ENCODE measurements at places on chromosomes 1 and 21.
A peak's percentile ranks its signal among the peaks of the same experiment; 100 is the strongest.

GRCh38 chr1:183778568-183779433 is 26.1 kb upstream of the RGL1 start:
- DNase-seq = no peak

DNA sequence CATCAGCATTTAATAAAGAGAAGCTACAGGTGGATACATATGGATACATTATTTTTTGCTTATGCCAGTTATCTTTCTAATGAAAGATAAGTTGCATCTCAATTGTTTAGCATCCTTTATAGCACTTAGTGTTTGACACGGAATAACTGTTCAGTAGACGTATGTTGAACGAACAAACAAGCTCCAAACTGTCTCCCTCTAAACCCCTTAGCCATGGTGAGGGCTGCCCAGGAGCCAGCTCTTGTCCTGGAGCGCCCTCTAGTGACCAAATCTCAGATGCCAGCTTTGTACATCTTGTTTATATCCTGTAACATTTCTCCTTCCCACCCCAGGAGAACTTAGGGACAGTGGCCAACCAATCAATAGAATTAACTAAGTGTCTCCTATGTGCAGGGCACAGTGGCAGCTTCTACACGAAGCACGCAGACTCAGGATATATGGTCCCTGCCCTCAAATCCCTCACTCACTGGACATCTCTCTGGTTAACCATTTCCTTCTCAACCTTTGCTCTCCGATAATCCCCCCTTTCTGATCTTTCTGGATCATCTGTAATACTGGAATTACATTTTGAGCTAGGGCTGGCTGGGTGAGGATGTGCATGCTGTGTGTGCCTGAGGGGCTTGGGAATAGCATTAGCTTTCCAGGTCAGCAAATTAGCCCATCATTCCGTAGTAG is 22.9 kb downstream of the KCNA10 start:
- peak; percentile 68 for DNase-seq

- no peak for DNase-seq
These were observed 205.0 kb downstream of the HIVEP3 start for GRCh38 chr1:41713557-41714327.

- no peak for DNase-seq
These were observed 152.8 kb downstream of the TTLL7 start for GRCh38 chr1:83846138-83846537.

GRCh38 chr1:168771104-168771630 is 42.2 kb upstream of the DPT start:
- DNase-seq = no peak

DNA sequence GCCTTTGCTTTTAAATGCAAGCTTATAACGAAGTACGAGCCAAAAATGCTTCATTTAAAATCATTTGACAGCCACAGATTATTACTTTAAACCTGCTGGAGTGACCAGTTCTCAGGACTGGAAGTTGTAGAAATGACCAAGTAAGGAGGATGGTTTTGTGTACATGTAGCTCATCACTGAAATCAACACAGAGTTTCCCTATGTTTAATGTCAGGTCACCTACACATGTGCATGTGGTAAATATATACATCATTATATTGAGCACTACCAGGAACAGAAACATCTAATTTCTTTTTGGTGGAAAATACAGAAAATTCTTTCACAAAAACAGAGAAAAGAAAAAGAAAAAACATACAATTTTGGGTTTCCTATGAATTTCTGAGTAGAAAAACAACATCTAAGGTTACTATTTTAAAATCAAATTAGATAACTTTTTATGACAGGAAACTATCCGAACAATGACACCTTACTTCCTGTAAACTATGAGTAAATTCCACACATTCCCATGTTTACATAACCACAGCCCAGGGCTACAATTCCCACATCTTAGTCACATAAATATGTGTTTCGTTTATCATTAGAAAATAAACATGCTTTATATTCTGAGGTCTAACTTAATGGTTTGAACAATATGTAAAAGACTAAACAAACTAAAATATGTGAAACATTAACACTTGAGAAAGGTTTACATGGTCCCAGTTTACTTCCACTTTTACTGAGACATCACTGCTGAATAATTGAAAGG is 73.6 kb downstream of the ZNF281 start:
- no peak for DNase-seq

- DNase-seq = no peak
These were observed 13.6 kb downstream of the TARDBP start for GRCh38 chr1:11026052-11026451.

DNA sequence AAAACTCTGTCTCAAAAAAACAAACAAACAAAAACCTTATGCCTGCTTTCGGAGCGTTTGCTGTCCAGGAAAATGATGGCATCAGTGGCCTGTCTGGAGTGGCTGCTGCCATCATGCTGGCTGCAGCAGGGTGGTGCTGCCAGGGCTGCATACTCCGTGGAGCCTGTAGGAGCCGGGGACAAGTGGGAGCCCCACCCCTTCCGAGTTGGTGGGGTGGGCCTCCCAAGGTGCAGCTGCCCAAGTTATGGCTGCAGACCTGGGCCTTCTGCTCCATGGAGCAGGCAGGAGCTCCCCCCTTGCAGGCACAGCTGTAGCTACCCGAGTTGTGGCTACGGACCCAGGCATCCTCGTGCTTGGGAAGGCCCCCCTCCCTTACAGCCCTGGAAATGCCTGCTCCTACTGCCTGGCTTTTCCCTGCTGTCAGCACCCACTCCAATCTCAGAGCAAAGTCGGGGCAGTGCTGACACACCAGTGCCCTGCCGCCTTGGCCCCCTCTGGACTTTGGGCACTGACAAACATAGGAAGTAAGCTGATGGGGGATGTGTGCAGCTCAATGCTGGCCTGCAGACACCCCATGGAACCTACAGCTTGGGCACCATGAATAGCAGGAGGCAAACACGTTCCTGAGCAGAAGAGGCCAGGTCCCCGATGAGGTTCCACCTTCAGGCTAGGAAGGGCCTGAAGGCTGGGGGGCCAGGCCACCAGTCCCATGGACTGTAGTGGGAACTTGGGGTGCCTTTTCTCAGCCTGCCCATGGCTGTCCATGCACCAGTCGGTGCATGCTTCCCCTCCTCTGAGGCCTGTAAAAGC is 60.4 kb downstream of the CC2D1B start:
- no peak for DNase-seq

- no peak for DNase-seq
These were observed 19.7 kb upstream of the DYNLT5 start for GRCh38 chr1:66732407-66733166.

- DNase-seq = no peak
These were observed 9.3 kb downstream of the RGL1 start for GRCh38 chr1:183814121-183814681.

DNA sequence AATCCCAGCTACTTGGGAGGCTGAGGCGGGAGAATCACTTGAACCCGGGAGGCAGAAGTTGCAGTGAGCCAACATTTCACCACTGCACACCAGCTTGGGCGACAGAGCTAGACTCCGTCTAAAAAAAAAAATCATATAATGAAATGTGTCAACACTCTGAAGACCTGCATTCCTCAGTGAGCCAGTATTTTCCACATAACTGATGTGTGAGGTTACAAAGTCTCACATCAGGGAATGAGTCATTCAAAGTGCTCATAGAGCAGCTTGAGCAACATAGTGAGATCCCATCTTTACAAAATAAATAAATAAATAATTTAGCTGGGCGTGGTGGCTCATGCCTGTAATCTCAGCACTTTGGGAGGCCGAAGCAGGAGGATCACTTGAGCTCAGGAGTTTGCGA is 65.5 kb downstream of the CASZ1 start:
- DNase-seq = no peak

GRCh38 chr1:184953600-184954219 is 20.6 kb downstream of the NIBAN1 start:
- no peak for DNase-seq

- no peak for DNase-seq
These were observed 149.0 kb downstream of the ROR1 start for GRCh38 chr1:63922848-63923247.

DNA sequence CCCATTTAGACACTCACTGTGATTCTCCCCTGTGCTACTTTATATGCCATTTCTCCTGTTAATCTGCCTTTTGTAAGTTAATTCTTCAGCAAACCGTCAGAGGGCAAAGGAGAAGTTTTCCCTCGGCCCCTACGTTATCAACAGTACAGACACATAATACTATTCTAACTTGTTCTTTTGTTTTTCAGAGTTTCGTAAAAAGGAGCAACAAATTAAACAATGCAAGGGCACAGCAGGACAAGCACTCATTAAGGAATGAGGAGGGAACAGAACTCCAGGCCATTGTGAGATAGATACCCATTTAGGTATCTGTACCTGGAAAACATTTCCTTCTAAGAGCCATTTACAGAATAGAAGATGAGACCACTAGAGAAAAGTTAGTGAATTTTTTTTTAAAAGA is 32.3 kb downstream of the CNN3 start:
- DNase-seq = no peak

- DNase-seq = no peak
These were observed 200.6 kb downstream of the TRABD2B start for GRCh38 chr1:47796626-47797025.

GRCh38 chr1:228873709-228874108 is 138.4 kb downstream of the RHOU start:
- DNase-seq = no peak

DNA sequence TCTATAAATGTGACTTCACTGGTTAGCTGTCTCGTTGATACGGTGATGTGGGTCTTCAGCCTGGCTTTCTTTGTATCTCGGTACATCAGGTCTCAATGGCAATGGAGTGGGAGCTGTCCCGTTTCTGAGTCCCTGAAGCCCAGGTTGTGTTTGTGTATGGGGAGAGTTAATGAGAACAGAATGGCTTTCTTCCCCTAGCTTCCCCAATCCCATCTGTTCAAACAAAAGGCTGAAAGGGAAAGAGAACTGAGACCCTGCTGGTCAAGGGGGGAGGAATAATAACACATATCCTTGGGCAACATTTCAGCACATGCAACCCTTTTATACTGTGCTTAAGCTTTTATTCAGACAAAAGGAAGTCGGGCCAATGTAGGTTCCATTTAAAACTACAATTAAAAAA is 28.4 kb upstream of the CASQ2 start:
- DNase-seq = no peak

GRCh38 chr1:165169028-165169427 is 187.5 kb downstream of the LMX1A start:
- DNase-seq = no peak

Measured in stimulated activated CD8-positive, alpha-beta memory T cell treated with anti-CD3 and anti-CD28 coated beads, Interleukin-7, amount 100 ng/mL, for 1 hour (primary cell).